ENCODE measurements at places on chromosomes 12 and 14.

GRCh38 chr14:94077111-94077821, 3.7 kb downstream of the DDX24 start:
- no peak for DNase-seq

GRCh38 chr12:89706986-89707702, 1.5 kb downstream of the ATP2B1 start:
- DNase-seq: no peak

GRCh38 chr12:34394211-34395055, 372.1 kb downstream of the ALG10 start:
- no peak for DNase-seq

- no peak for DNase-seq
Observed at GRCh38 chr12:105057174-105057573, 27.1 kb downstream of the ALDH1L2 start.

GRCh38 chr14:65599375-65599774, 186.8 kb downstream of the FUT8 start:
- DNase-seq: no peak

DNA sequence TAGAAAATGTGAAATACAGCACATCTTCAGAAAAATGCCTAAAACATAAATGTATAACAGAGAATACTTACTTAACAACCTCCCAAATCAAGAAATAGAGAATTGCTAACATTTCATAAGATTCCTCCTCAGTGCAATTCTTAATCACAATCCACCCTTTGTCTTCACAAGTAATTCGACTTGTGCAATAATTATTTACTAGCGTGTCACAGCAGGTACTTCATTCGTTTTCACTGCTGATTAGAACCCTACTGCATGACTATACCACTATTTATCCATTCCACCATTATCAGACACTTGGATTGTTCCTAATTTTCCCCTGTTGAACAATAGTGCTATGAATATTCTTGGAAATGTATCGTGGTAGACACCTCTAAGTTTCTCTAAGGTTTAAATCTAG, 64.9 kb upstream of the BBS10 start:
- no peak for DNase-seq

DNA sequence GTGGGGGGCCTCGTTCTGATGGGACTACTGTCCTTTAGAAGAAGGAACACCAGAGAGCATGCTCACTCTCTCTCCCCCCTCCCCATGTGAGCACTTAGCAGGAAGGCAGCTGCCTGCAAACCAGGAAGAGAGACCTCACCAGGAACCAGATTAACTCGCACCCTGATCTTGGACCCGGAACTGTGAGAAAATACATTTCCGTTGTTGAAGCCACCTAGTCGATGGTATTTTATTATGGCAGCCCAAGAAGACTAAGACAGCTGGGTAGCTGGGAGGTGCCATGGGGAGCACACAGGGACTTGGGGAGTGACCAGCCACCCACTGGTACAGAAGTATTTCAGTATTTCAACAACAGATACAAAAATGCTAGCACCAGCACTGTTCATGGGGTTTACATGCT, 59.0 kb downstream of the VCPKMT start:
- no peak for DNase-seq

DNA sequence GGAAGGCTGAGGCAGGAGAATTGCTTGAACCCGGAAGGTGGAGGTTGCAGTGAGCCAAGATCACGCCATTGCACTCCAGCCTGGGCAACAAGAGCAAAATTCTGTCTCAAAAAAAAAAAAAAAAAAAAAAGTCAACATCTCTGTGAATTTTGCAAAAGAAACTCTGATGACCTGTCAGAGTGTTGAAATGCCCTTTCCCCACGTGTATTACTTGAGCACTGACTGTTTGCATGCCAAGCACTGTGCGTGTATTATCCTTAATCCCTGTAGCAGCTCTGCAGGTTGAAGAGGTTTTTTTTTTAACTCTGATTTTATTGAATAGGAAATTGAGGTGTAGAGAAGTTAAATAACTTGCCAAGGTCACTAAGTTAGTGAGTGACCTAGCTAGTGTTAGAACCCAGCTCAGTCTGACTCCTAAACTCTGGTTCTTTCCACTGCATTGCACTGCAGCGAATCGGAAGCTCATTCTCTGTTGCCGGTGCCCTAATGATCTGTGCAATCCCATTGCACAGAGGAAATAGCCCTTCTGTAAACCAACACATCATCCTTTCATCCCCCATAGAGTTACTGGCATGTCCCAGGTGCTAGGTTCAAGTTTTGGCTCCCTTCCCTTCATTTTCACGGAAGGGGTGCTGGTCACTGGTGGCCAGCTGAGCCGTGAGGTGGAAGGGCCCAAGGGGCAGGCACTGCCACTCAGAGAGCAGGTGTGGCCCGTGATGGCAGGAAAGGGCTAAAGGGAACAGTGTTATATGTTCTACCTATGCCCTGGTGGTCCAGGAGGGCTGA, 122.3 kb downstream of the EML1 start:
- DNase-seq: no peak

DNA sequence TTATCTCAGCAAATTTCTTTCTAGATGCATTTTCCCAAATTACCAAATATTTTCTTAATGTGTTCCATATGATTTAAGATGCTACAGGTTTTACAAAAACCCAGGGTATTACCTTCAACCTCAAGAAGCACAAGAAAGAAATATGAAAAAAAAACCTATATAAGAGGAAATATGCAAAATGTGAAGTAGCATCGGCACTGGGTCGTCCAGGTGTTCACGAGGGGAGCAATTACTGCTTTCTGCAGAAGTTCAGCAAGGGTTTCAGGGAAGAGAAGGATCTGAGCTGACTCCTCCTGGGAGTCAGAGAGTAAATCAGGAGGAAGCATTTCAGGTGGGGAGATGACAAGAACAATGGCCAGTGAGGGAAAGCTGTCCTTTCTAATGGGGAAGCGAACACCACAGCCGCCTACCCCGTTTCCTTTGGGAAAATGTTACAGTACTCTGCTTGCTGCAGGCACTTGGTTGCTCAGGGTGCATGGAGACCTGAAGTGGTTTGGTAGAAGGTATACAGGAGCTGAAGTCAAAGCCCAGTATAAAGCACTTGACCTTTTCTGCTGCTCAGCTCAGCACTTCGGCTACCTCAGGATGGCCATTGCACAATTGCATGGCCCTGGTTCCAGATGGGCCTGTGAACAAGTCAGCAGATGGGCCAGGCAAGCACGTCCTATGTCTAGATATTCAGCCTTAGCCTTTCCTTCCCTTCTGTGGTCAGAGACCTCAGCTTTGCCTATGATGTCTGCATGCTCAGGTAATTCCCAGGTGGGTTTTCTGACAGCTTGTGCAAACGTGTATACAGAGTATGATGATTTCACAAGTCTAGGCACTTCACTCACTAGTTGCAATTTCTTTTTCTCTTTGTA, 155.6 kb downstream of the PAX9 start:
- no peak for DNase-seq

DNA sequence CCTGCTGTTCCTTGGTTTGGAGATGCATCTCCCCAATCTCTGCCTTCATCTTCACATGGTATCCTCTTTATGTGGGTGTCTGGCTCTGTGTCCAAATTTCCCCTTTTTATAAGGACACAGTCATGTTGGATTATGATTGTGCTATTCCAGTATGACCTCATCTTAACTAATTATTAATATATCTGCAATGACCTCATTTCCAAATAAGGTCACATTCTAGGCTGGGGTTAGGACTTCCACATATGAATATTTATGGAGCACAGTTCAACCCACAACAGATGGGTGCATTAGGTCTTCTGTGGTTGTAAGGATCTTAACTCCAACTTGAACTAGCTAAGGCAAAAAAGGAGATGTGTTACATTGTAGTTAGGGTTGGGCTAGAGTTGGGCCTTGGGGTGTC, 69.4 kb downstream of the ADCK1 start:
- DNase-seq: no peak

- DNase-seq: no peak
Observed at GRCh38 chr12:9725213-9725870, 7.6 kb downstream of the CLECL1 start.

DNA sequence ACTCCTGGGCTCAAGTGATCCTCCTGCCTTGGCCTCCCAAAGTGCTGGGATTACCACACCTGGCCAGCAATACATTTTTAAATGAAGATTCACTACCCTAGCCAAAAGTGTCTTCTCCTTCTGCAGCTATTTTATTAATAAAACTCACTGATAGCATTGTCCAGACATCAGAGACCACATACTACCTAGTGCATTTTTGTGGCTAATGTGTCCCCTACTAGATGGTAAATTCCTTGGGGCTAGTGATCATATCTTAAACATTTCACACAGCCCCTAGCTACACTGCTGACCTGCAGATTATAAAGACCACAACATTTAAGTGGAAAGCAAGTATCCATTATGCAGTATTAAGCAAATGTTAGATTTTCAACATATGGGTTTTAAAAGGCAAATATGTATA, 17.0 kb downstream of the DTD2 start:
- DNase-seq: no peak

DNA sequence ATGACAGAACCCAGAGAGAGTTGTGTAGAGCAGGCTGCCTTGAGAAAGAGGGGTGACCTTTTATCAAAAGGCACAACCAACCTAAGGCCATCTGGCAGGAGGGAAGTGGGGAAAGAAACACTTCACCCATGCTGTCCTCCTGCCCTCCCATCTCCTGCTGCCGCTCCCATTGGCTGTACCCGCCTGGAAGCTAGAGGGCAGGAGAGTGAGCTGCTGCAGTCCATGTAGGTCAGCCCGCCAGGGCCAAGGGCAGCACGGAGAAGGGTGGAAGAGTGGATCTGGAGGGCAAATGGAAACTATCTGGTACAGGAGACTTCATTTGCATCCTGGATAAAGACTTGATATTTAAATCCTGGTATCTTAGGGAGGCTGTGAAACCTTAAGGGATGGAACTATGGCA, 11.5 kb upstream of the CABP1 start:
- no peak for DNase-seq

DNA sequence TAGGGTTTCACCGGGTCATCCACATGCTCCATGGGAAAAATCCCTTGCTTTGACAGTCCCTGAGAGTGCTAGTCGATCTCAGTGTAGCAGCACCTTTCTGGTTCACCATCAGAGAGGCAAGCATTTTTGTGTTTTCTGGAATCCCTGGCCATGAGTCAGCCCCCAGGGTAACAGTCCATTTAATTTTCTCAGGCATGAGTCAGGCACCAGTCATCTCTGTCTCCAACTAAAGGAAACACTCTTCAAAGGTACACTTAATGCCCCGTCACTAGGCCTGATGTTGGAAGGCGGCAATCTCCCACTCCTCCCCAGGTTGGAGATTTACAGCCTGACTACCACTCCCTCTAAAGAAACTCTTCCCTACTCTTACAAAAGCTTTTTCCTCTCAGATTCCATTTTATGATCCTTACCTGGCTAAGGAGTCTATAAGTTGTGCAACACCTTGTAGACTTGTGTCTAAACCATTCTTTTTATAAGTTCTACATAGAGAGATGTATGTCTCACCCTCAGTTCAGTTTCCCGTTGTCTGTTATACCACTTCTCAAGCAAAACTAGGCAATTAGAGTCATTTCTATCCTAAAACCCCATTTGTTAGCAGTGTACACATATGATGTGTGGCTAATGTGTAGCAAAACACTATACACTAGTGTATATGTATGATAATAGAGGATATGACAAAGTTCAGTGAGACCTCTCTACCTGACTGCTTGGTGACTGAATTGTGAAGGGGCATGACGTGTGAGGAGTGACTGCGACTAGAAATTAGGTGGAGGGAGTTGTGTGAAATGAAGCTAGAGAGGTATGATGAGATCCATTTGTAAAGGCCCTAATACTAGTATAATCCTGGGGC, 24.6 kb downstream of the TMEM19 start:
- DNase-seq: peak; percentile 13

- DNase-seq: no peak
Observed at GRCh38 chr12:101430456-101430855, 22.9 kb upstream of the ARL1 start.

DNA sequence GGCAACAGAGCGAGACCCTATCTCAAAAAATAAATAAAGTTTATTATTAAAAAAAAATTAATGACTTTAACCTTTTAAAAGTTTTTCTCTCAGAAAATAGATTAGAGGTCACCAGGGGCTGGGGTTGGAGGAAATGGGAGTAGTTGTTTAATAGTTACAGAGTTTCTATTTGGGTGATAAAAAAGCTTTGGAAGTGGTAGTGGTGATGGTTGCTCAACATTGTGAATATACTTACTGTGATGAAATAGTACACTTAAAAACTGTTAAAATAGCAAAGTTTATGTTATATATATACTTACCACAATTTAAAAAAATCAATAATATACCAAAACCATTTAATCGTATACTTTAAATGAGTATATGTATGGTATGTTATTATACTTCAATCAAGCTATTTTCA, 59.6 kb downstream of the ARL6IP4 start:
- DNase-seq: no peak

DNA sequence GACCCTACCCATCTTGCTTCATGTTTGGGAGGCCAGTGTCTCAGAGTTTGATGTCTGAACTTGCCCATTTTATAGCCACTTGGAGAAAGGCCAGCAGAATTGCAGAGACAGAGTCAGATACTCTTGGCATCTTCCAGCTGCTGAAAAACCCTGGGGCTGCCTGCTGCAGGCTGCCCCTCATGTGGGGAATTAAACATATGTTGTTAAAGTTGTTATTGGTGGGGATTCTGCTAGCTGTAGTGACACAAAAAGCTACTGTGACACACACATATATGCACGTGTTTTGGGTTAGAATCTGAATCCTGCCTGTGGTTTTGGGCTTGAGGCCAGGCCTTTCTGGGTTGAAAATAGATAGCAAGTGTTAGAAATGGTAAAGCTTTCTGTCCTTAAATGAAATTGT, 1288.4 kb downstream of the AACS start:
- no peak for DNase-seq

DNA sequence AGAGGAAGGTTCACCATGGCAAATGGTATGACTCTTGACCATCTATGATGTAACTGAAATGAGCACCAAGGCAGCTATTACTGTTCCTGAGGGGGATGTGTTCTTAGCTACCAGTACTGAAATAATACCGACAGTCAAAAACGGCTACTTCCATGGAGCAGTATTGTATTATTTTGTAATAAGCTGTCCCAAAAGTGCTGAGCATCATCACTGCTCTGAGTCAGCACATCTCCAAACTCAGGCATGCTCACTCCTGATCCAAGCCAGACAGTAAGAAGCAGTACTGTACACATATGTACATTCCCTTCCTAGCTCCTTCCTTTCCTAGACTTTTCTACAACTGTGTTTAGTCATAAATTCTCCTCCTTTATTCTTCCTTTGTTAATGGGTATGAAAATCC, 8.6 kb downstream of the VTI1B start:
- DNase-seq: no peak

DNA sequence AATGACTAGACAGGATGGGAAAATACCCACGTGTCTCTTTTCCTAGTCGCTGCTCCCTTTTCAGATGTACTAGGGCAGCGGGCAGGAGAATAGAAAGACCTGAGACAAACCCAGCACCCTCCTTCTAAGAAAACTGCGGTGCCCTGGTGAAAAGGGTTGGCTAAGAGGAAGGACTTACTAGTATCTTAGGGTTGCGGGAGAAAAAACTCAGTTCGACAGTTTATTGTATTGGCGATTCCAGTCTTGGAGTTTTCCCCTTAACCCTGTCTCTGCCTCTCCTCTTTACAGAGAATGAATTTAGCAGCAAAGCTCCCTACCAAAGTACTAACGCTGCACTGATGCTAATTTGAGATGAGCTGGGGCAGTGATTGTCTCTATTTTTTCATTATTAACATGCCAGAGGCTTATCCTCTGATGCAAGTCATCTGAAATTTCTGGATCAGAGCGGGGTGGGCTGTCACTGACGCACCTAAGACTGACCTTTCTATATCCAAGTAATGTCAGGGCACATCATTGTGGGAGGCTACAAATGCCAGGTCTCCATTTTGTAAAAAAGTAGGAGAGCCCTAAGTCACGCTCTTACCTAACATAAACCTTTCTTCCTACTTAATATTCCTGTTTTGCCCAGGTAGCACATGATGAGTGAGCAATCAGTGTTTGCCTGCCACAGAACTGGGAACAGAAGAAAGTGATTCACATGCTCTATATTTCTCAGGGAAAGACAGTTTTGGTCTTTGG, 916 bp upstream of the PAWR start:
- DNase-seq: no peak

Measured in activated naive CD4-positive, alpha-beta T cell treated with anti-CD3 and anti-CD28 coated beads for 36 hours (primary cell).